ENCODE measurements at places on chromosomes 12 and 14. TPM values are rescaled to one million over a fixed set of nuclear protein-coding genes. Genes with fewer than 3 reads are reported as not detected.

The NIN gene
- polyA plus RNA-seq = 43.1 TPM

GRCh38 chr14:101928415-101928841 lies 35.9 kb upstream of the DYNC1H1 start:
- DNase-seq = no peak

- DNase-seq = no peak
Observed at GRCh38 chr12:24600551-24600950, 348.4 kb downstream of the BCAT1 start.

The POTEM gene
- polyA plus RNA-seq = not detected
